ENCODE measurements at places on chromosomes 5 and 9. TPM values are rescaled to one million over a fixed set of nuclear protein-coding genes. Genes with fewer than 3 reads are reported as not detected.

- DNase-seq, result no peak
Measured at GRCh38 chr5:170632985-170633234, 129.1 kb downstream of the KCNIP1 start.

The STPG3 gene
- not detected for total RNA-seq

- no peak for DNase-seq
Measured at GRCh38 chr5:78808380-78808779, 159.8 kb upstream of the LHFPL2 start.

The DDX4 gene
- not detected for total RNA-seq

The PCDHGA9 gene
- total RNA-seq, result 1.9 TPM

DNA sequence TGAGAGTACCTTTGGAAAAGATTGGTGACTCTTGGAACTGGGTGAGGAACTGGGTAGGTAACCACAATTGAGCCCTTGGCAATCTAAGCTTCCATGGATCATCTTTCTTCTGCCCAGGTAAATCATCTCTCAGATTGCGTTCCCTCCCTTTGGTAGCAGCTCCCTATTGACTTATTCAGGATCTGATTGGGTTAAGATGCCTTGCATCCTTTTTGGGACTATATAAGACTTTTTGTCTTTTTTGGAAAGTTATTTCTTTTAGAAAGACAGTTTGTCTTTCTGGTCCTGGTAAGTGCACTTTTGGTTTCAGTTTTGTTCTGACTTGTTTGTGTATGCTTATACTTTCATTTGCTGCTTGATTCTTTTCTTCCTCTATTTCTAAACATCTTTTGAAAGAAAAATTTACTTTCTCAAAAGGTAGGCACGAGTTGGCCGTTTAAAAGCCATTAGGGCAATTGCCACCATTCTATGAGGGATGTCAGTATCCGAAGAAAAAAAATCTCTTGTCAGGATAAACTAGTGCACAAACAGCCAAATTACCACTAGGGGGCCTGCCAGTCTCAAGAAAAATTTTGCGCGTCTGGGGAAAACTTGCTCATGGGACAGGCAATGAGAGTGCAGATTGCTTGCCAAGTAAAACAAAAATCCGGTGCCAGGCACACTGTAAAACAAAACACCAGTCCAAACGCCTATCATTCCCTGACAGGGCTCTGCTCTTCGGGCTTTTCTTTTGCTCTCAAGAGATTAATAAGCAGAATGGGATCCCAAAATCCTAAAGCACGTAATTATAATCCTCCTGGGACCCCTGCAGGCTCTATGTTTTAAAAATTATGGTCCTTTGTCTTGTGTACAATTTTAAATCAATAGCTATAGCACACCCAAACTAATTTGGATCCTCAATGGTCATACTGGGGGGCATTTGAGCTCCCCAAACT is 12.8 kb downstream of the OR1J1 start:
- DNase-seq, result peak; percentile 80

All from mammary epithelial cell (primary cell).